ENCODE measurements at places on chromosomes 4 and X.
A peak's percentile ranks its signal among the peaks of the same experiment; 100 is the strongest.

DNA sequence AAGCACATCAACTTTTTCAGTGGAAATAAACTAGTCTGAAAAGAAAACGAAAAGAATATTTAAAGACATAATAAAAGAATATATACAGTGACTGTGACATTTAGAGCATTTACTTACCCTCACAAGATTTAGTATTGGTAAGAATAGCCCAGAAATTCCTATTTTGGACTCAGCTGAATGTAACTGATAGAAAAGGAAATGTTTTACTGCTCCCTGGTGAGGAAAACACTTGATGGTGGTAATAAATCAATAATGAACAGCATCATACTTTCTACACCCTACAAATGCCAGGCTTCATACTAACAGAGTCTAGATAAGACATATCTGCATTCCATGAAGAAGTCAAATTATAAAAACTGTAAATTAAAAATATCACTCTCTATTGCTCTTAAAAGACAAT, 753.5 kb upstream of the PCDH10 start:
- DNase-seq: no peak

- no peak for DNase-seq
Measured at GRCh38 chr4:55303760-55304165, 42.3 kb upstream of the SRD5A3 start.

GRCh38 chr4:102430461-102430910, 70.7 kb upstream of the NFKB1 start:
- no peak for DNase-seq

DNA sequence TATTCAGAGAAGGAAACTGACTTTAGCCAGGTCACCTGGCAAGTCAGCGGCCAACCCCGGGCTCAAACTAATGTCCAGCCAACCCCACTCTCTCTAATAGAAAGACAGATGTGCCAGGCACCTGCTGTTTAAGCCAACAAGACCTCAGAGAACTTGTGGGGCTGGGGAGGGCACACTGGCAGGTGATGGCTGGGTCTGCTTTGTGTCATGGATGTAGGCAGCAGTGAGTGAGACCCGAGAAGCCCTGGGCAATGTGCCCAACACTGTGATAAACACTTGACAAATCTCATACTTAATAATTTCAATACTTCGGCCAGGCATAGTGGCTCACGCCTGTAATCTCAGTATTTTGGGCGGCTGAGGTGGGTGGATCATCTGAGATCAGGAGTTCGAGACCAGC, 9.0 kb upstream of the CD99L2 start:
- DNase-seq: no peak

GRCh38 chr4:13478707-13479106, 5.4 kb downstream of the RAB28 start:
- no peak for DNase-seq

DNA sequence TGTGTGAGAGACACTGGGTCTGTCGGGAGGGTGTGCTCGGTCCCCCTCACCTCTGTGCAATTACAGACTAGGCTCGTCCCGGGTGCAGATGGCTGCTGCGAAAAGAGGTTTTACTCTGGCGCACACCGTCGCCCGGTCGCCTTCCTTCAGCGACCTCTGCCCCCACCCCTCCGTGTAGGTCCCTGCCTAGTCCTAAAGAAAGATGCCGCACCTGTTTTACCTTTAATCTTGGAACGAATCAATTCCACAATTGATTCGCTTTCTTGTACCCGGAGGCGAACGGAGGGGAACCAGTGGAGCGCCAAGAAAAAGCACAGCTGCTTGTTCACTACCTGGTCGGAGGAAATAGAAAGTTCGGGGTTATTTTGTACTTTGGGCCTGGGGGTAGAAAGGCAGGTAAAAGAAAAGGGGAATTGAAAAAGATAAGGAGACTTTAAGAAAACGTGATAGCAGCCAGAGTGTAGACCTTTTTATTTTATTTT, 1.2 kb downstream of the NPNT start:
- peak; percentile 4 for DNase-seq

DNA sequence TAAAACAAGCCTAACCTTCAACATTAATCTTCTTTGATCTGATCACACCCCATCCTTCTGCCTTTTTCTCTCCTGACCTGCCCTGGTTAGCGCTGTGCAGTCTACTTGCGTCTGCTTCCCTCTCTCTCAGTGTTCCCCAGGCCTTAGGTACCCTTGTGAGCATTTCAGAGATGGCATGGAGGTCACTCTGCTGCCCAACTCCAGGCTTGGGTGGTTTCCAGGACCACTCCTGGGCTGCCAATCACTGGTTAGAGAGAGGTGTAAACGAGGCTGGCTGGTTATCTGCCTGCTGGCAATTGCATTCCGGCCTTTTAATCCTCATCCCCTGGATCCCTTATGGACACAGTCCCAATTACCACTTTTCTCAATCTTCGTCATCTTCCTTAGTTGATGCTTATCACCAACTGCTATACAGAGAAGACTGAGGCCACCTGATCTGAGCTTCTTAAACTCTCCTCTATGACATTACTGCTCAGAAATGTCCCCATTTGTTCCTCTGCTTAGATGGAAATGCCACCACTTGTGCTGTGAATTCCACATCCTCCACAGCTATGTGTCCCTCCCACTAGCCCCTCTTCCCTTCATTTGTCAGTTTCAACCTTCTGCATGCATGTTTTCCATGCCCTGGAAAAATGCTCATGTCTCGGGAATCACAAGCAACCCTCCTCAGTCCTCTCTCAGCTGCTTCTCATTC, 29.0 kb upstream of the BCLAF3 start:
- no peak for DNase-seq

GRCh38 chr4:55609393-55609866, 17.4 kb upstream of the PDCL2 start:
- DNase-seq: no peak

DNA sequence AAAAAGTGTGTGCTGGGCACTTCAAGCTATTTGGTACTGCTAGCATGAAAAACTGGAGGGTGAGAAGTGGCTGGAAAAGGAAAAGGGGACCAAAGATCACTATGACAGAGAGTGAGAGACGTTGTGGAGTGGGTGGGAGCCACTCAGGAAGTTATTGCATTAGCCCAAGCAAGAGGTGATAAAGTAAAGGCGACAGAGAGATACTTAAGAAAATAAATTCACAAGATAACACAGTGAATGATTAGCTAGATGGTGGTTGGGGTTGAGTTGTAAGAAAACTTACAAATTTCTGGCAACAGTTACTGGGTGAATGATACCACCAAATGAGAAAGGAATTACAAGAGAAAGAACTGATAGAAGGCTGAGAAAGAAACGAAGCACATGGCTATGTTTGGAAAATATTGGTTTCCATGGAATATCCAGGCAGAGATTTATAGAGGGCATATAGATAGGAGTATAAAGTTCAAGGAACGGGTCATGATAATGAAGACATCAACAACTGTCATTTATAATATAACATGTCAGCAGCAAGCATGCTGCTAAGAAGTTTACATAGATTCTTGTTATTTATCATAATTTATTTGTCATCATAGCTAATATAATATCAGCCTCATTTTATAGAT, 60.7 kb downstream of the CASK start:
- DNase-seq: no peak

DNA sequence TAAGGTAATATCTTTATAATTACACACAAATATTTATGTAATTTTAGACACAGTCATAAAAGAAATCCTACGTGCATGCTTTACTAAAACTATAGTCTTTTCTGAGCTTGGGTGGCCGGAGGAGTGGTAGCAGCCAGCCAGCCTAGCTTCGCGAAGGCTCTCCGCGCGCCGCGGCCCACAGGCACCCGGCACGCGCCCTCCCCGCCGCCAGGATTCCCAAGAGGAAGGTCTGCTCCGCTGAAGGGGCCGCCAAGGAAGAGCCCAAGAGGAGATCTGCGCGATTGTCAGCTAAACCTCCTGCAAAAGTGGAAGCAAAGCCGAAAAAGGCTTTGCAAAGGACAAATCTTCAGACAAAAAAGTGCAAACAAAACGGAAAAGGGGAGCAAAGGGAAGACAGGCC, 8.7 kb upstream of the PJA1 start:
- DNase-seq: no peak

GRCh38 chrX:155216940-155217440, 730 bp downstream of the VBP1 start:
- DNase-seq: no peak

All from GM13976 (cell line).